Fibroblast of mammary gland (primary cell): ENCODE measurements at places on chromosomes 4 and X.

DNA sequence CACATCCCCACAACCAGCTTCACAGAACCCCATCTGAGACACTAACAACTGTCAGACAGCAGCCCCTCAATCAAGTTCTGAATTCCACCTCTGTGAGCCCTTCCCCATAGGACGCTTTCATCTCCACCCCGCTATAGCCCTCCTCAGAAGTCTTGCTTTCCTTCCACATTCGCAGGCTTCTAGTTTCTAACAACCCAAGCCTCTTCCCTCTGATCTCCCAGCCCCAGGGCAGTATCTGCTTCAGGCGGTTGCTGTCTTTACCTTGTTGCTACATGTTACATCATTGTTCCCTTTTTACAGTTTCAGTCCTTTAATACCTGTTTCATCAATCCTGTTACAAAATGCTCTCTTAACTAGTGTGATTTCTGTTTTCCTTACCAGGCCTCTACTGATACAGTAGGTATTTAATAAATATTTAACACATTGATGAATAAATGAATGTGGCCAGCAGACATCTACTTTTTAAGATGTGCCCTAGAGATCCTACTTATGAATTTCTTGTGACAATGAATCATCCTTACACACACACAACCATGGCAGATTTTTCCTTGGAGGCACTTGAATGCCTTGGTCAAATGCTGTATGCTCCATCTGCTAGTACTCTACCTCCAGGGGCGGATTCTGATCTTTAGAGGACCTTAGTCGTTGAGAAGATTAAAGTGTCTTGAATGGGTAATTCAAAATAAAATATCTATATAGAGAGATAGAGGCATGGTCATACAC, 164.7 kb upstream of the SLIT2 start:
- no peak for DNase-seq

- DNase-seq: no peak
Observed at GRCh38 chr4:39029752-39030694, 2.2 kb downstream of the TMEM156 start.

DNA sequence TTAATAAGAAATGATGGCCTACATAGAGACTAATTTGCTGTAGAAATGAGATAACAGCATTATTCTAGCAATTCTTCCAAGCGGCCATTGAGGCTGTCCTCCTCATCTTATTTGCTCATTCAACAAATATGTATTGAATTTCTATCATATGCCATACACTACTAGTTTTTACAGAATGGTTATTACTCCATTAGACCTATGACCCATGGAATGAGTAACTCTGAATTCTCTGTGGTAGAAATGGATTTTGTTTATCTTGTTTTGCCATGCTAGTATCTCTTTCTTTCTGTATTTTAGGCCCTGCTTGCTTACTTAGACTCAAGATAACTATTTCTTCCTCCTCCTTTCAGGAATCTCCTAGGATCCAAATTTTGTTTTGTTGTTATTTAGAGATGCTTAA, 103.5 kb downstream of the RPA4 start:
- DNase-seq: peak; percentile 43

DNA sequence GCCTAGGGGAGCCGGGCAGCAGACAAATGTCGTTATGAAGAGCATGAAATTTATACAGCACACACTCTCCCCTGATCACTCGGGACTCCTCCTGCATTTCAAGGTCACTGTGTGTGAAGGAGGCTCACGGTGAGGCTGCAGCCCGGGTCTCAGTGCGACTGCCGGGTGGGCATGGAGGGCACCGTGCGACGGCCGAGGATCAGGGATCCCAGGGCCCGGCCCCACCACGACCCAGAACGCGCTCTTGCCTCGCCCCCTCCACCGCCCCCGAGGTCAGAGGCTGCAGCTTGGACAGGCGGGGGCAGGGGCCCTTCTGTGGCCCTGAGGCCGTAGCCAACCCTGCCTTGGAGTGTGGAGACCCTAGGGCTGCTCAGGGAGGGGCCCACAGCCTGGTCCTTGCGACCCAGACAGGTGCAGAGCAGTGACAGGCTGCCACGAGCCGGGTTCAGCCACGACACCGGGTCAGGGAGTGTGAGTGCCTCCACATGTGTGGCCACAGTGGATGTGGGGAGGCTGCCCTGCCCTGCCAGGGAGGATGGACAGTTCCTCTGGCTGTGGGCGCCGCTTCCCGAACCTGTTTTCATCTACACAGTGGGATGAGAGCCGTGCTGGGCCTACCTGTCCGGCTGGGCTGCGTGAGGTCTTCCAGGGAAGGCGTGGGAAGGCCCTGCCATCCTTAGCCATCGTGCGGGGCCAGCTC, 89.3 kb upstream of the NKX1-1 start:
- no peak for DNase-seq

DNA sequence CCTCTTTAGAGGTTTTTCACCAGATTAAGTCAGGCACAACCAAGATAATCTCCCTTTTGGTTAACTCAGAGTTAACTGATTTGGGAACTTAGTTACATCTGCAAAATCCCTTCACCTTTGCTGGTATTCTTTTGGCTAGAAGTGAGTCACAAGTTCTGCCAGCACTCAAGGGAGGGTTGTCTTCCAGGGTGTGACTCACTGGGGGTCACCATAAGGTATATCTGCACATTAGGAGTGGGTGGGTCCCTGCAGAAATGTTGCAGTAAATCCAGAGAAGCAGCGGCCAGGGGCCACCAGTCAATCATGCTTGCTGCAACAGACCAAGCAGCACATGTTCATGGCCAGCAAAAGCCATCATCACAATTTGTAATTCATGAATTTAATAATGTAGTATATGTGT, 59.8 kb upstream of the MAML3 start:
- peak; percentile 57 for DNase-seq

GRCh38 chrX:120310861-120311726, at the start of gene TMEM255A:
Gene TMEM255A (minus strand): TSS chrX:120311461. CDS start chrX:120311309, 152 bp downstream.
- no peak for DNase-seq

DNA sequence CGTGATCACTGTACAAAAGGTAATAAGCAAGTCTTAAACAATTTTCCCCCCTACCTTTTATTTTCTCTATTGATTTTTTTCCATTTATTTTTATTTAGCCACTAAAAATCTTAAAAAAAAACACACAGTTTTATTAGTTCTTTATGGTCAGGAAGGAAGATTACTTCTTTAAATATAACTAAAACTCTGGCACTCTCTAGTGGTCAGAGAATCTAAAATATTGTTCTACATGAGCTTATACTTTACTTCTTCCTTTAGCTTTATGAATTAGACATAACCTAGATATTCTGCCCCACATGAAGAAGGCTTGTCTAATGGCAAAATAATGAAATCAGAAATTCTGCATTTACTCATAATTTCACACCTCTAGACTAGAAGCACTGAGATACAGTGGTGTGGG, 135.2 kb downstream of the PDE5A start:
- DNase-seq: peak; percentile 41

- DNase-seq: no peak
Observed at GRCh38 chr4:63728480-63729177, 680.6 kb downstream of the TECRL start.

DNA sequence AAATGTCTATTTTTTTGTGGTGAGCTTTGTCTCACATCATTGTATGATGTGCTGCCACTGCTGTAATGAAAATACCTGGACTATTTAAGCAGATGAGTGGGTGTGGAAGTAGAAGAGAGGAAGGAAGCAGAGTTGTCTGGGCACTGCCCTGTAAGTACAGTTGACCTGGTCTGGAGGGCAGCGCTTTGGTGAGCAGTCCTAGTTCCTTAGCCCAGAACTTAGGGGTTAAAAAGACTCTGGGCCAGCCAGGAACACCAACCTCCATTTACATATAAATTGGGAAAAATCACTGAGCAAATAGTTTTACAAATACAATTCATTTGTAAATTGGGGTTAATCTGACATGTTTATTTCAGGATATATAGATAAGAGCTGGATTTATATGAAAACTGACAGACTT, 347.1 kb upstream of the FAT1 start:
- DNase-seq: no peak

- DNase-seq: peak; percentile 81
Observed at GRCh38 chr4:6953751-6954380, 44.2 kb downstream of the TBC1D14 start.

- peak; percentile 71 for DNase-seq
Observed at GRCh38 chrX:74421036-74421739, at the start of gene SLC16A2. Gene SLC16A2 (plus strand): TSS chrX:74421493. CDS start chrX:74421638, 145 bp downstream.

- no peak for DNase-seq
Observed at GRCh38 chr4:10856271-10856782, 171.8 kb upstream of the CLNK start.

- DNase-seq: peak; percentile 54
Observed at GRCh38 chr4:132001542-132001941, 1147.6 kb upstream of the PCDH10 start.

DNA sequence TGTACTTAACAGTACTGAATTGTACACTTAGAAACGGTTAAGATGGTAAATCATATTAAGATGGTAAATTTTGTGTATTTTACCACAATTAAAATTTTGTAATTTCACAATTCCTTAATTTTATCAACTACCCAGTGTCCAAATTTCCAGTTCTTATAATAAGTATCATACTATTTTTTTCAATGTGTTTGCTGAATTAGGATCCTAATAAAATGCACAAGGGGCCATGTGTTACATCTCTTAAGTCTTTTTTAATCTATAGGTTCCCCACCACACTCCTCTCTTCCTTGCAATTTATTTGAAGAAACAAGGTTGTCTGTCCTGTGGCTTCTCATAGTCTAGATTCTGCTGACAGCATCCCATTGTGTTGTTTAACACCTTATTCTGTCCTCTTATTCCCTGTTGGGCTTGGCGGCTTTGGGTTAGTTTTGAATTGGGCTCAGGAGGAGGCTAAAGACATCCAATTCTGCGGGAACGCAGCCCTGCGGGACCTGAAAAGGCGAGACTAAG, 533 bp upstream of the SYAP1 start:
- no peak for DNase-seq

- DNase-seq: no peak
Observed at GRCh38 chr4:27643101-27643500, 782.5 kb downstream of the STIM2 start.

- DNase-seq: no peak
Observed at GRCh38 chr4:90621080-90621479, 493.9 kb downstream of the CCSER1 start.

DNA sequence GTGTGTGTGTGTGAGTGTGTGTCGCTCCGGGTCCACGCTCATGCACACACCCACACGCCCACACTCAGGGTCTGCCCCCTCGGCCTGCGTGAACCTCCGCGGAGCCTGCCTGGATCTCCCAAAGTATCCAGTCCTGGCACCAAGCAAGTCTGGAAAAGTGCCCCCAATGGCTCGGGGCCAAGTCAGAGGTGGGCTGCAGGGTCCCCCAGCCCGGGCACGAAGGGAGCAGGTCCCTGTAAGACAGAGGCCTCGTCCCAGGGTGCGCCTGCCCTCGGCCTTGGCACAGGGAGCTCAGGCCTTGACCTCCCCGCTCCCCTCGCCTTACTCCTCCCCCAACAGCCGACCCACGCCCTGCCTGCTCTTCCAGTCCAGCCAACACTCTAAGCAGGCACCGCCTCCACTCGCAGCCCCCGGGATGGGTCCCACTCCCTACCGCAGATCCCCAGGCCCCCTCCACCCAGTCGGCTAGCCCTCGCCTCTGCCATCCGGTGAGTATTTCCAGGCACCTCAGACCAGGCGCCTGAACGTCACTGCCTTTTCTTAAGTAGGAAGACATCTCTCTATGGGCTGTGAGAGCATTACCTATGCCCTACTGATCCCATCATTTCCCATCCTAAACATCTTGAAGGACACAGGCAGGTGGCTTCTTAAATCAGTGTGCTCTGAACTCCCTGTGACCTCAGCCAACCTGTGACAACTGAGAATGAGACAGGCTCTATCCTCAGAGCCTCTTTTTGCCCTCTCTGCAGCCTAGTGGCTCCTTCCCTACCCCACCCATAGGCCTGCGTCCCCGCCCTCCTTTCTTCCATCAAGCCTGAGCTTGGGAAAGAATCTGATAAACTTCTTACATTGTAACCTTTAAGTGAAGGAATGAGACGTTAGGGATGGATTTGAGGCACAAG, 704 bp downstream of the FAM114A1 start:
- DNase-seq: peak; percentile 45

GRCh38 chr4:117786566-117786965, 247.7 kb upstream of the NDST3 start:
- DNase-seq: no peak

DNA sequence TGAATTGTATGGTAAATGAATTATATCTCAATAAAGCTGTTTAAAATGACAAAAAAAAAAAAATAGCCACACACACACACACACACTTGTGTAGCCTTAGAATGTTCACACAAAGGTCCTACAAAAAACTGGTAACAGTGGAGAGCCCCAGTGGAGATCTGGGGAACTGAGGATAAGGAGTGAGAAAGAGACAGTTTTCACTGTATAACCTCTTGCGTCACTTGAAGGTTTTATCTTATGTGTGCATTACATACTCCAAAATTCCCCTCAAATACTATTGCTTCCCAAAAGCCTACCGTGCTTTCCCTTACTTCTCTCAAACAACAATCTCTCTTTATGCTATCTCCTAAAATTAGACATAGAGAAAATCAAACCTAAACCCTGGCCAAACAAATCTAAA, 67.8 kb downstream of the SMC1A start:
- DNase-seq: no peak

DNA sequence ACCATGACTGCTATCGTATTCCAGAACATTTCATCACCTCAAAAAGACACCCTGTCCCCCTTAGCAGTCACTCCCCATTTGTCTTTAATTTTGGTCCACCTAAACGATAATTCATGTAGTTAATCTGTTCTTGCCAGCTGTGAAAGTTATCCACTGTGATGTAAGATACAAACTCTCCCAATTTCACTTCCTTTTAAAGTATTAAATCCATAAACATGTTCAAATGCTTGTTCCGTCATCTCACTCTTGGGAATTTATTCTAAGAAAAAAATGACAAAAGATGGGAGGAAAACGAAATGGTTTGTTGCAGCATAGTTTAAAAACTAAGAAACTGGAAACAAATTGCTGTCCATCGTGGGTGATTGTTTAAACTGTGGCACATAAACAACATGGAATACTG, 53.7 kb upstream of the IRF2 start:
- DNase-seq: no peak

GRCh38 chr4:26821677-26822503, 38.8 kb upstream of the STIM2 start:
- DNase-seq: no peak

- DNase-seq: peak; percentile 19
Observed at GRCh38 chr4:72451349-72451748, 117.7 kb downstream of the ADAMTS3 start.

DNA sequence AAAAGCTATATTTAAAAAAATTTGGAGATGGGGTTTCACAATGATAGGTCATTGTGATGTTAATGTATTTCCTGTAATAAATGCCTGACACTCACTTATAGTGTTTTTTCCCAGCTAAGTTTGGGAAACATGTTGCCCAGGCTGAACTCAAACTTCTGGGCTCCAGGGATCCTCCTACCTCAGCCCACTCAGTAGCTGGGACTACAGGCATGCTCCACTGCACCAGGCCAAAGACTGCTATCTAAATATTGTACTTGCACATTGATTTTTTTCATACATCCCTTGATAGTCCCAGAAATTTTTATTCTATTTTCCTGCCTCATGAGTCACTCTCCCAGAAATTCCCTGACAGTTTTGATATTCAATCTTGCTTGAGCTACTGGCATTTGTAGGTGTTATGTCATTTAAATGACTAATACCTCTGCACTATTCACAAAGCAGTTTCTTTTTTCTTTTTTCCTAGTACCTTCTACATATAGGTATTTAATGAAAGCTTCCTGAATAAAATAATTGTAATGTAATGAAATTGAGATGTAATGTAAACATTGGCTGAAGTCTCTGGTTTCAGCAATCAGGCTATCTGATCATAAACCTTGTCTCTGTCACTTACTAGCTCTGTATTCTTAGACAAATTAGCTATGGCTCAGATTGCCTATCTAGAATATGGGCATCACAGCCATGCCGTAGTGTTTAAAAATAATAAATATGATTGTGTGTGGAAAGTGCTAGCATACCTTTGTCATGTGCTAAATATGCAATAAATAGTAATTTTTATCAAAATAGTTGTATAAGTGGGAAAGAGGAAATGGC, 1973.0 kb upstream of the AGA start:
- no peak for DNase-seq
